ENCODE measurements at places on chromosomes 6 and 20. TPM values are rescaled to one million over a fixed set of nuclear protein-coding genes. Genes with fewer than 3 reads are reported as not detected.

ADTRP gene
- 0.23 TPM for polyA plus RNA-seq

TM9SF4 gene
- polyA plus RNA-seq, result 67.3 TPM

AVP gene
- not detected for polyA plus RNA-seq

DNA sequence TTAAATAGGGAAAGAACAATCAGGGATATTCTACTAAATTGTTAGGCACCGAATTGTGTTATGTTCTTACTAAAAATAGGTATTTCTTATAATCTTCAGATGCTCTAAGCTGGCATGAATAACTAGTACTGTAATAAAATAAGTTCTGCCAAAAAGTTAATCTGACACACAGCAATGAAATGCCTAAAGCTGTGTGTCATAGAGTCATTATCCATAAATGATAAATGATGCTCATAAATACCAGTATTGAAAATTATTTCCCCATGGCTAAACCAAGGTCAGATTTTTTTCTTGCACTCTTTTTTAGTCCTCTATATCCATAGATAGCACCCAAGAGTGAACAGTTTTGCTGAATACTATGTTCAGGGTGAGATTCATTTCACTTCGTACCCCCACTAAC is 11.7 kb upstream of the PRIM2 start:
- peak; percentile 73 for DNase-seq

- no peak for DNase-seq
These were observed 101.8 kb upstream of the DST start for GRCh38 chr6:56744528-56744927.

DNA sequence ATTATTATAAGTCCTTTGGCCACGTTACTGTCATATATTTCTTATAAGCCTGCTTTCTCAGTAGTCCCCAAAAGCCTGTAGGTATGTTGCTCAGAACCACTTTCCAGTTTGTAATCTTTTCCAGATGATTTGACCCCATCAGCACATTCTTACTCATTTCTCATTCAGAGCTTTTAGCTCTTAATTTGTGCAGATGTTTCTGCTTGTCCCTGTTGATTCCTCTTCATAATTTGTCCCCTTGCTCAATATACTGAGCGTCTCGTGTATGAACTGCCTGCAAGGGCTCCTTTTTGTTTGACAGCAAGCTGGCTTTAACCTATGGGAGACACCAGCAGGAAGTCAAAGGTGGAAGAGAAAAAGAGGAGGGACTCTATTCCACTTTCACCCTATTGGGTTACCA is 733.8 kb upstream of the GJE1 start:
- DNase-seq, result no peak

DNA sequence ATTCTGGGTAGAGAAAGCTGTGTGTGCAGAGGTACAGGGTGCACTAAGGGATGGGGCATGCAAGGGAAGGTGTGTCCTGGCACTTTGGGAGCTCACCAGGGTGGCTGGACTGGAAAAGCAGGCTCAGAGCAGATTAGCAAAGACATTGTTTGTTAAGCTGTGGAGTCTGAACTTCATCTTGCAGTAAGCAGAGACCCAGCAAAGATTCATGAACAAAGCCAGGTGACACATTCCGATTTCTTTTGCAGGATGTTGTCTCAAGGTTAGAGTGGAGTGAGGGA is 28.8 kb downstream of the DUSP22 start:
- no peak for DNase-seq

DNA sequence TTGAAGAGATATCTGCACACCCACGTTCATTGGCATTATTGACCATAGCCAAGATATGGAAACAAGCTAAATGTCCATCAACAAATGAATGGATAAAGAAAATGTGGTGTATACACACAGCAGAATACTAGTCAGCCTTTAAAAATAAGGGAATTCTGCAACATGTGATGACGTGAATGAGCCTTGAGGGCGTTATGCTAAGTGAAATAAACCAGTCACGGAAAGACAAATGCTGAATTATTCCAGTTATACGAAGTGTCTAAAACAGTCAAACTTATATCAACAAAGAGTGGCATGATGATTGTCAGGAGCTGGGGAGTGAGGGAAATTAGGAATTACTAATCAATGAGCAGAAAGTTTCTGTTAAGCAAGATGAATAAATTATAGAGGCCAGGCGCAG is 8.4 kb upstream of the DEFB121 start:
- DNase-seq, result no peak

GRCh38 chr20:50701041-50701963 is 10.0 kb upstream of the RIPOR3 start:
- DNase-seq, result no peak

GRCh38 chr6:14965424-14966075 is 280.3 kb upstream of the JARID2 start:
- no peak for DNase-seq

- no peak for DNase-seq
These were observed 120.9 kb upstream of the RPS6KA2 start for GRCh38 chr6:166747644-166748595.

GRCh38 chr6:92139601-92140000 is 1279.8 kb downstream of the EPHA7 start:
- no peak for DNase-seq

DNA sequence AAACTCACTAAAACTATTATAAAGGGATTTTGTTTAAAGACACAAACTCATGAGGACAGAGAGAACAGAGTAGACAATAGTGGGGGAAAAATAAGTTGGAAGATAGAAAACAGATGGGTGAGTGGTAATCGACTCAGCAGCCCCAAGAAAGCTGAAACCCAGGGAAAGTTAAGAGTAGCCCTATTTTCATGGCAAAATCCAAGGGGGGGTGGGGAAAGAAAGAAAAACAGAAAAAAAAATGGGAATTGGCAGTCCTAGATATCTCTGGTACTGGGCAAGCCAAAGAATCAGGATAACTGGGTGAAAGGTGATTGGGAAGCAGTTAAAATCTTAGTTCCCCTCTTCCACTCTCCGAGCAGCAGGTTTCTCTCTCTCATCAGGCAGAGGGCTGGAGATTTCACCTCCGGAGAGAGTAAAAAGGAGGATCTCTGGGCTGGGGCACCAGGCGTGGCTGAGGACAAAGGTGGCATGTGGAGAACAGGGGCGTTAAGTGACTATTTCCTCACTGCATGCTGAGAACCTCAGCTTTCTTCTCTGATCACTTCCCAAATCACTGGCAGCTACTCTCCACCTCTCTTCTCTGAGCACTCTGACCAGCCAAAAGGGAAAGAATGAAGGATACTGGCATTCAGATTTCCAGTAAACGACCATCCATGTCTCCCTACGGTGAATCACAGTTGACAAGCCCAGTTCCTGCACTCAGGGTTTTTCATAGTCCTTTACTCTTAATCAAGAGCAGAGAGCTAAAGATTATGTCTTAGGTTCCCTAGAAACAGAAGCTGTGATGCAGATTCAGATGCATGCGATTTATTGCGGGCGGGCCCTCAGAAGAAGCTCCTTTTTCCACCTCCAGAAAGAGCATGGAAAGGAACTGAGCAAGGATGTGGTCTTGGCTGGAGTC is 7.3 kb upstream of the RNF24 start:
- no peak for DNase-seq

- no peak for DNase-seq
These were observed 31.3 kb upstream of the PDE10A start for GRCh38 chr6:165694296-165694695.

GRCh38 chr20:51236421-51236820 is 213.5 kb upstream of the KCNG1 start:
- peak; percentile 12 for DNase-seq

- DNase-seq, result no peak
These were observed 1.9 kb downstream of the TMEM30A start for GRCh38 chr6:75282706-75283105.
